ENCODE measurements at places on chromosomes 12 and 14.

DNA sequence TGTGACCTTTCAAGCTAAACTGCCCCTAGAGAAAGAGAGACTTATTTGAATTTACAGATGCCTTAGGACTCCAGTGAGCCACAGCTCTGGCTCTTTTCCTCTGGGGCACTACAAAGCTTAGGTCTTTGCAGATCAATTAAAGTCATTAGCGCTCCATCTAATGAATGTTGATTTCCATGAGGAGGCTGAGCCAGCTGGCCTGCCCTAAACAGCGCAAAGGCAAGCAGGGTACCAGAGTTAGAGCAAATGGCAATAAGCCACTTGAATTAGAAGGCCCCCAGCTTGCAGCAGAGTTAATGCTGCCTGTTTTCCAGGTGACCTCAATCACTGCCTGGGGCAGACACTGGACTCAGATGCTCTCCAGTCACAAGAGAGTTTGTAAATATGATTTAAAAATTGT lies 695.3 kb downstream of the DIO2 start:
- DNase-seq, result no peak

DNA sequence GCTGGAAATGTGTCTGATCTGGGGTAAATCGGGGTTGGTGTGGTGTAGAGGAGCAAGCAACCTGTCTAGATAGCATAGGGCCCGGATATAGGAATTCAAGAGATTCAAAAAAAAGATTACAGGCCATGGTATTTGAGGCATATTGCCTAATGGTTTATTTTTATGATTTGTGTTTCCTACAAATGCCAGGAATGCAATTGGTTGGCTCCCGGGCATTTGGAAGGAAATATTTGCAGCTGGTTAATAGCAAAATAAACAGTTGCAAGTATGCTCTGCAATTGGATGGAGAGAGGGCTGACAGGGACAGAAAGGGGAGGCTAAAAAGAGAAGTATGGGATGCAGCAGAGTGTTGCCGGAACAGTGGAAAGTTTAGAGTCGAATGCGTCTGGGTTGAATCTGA lies 315.6 kb upstream of the ATP2B1 start:
- DNase-seq, result no peak

GRCh38 chr12:17334784-17335183 lies 728.8 kb upstream of the LMO3 start:
- no peak for DNase-seq

DNA sequence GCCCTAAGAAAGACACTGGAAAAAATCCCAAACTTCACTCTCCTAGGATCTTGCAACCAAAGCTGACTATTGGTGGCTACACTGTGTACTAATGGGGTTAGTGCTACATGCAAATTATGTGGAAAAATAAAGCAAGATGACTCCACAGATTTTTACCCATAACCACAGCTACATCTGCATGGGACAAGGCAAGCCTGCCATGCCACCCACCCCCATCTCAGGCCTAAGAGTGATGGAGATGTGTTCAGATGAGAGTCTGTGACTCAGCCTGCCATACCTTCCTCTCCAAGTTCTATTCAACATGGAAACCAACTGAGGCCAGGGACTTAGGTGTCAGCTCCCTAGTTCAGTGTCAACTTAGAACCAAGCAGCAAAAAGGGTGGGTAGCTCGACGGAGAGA lies 206.2 kb downstream of the PELI2 start:
- DNase-seq, result no peak

GRCh38 chr12:131372171-131372475 lies 338.8 kb upstream of the SFSWAP start:
- no peak for DNase-seq
